Left lung (tissue), 14 donors: ENCODE measurements at places on chromosomes 3 and 15. TPM values are rescaled to one million over a fixed set of nuclear protein-coding genes. Genes with fewer than 3 reads are reported as not detected.

Gene NOX5
- total RNA-seq: 0.16 TPM

Gene EDEM1
- 104 TPM for total RNA-seq

Gene SPTBN5
- 2.2 TPM for total RNA-seq

- DNase-seq: no peak
Observed at GRCh38 chr15:25248583-25249235, 190.1 kb downstream of the UBE3A start.

DNA sequence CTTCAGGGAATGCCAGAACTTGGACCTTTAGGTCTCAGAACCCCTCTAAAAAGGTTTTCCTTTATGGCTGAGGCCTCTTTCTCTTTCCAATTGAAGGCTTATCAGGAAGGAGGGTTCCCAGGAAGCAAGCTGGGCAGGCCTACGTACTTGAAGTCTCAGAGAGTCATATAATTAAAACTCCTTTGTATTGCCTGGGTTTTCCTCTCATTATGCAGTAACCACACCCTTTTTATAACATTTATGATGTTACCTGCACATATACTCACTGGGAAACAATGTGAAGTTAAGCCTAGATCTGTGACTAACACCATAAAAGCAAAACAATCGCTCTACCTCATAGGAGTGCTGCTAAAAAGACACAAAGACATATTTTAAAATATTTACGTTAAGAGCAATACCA, 27.3 kb downstream of the SERP1 start:
- DNase-seq: no peak

DNA sequence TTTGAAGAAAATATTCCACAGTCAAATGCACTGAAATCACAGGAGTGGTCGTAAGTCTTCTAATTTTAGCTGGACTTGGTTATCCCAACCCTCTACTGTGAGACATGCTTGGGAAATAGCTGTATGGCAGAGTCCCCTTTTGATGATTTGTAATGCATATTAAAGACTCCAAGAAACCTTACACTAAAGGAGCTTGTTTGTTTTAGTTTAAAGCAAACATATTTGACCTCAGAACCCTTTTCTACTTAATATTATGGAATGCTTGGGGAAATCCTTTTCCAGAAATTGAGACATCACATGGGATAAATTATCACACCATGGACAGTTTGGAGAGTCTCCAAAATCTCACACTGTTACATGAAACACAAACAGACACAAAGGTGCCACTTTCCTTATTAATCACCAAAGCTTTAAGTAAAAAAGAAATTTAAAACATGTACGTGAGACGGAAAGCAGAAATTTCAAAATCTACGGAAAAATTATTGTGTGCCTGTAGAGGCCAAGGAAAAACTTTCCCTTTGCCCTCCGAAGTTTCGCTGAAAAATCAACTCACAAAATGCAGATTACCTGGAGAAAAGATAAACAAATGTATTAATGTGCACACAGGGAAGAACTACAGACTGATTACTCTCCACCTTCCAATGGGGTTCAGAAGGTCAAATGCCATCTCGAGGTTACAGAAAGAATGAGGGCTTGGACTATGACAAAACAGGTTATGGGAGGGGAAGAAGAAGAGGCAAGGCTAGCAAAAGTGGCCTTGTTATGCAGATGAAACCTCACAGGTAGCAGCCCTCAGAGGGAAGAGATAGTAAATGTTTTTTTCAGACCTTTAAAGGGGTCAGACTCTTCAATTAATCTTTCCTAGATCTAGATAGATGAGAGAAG, 7.0 kb upstream of the CPB1 start:
- peak; percentile 25 for DNase-seq

- no peak for DNase-seq
Observed at GRCh38 chr3:78629544-78629943, 1138.3 kb downstream of the ROBO1 start.

GRCh38 chr3:14129296-14129695, 4.4 kb downstream of the TMEM43 start:
- no peak for DNase-seq

DNA sequence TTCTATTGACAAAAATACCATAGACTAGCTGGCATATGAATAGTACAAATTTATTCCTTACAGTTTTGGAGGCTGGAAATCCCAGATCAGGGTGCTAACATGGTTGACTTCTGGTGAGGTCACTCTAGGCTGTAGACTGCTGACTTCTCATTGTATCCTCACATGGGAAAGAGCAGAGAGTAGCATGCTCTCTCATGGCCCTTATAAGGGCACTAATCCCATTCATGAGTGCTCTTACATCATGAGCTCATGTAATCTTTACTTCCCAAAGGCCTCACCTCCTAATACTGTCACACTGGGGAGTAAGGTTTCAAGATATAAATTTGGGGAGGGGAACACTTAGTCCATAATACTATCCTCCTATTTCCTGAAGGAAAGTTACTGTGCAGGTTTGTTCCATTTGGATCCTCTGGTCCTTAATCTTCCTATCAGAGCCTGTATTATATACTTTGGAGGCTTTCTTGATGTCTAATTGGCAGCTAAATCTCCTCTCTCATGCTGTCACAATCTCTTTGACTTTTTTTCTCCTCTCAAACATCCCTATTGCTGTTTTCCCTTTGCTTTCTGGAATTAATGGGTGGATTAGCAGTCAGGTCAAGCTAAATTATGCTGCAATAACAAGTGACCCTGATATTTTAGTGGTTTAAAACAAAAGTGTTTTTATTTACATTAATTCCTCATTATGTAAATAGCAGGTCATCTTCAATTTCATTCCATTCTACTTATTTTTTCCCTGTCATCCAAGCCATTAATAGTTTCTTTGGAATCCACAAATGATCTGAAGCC, 23.1 kb upstream of the LEKR1 start:
- DNase-seq: no peak

- DNase-seq: no peak
Observed at GRCh38 chr3:151085889-151086483, 522 bp downstream of the MED12L start.
